HCEC 1CT (cell line): ENCODE measurements at places on chromosomes 3 and 15.

GRCh38 chr3:115698851-115699591 is 75.7 kb downstream of the GAP43 start:
- no peak for DNase-seq

- no peak for DNase-seq
Observed at GRCh38 chr3:130779486-130779885, 32.9 kb upstream of the PIK3R4 start.

- DNase-seq = no peak
Observed at GRCh38 chr3:105398437-105398836, 31.7 kb downstream of the ALCAM start.

GRCh38 chr3:116863822-116864589 is 154.4 kb downstream of the TUSC7 start:
- no peak for DNase-seq

DNA sequence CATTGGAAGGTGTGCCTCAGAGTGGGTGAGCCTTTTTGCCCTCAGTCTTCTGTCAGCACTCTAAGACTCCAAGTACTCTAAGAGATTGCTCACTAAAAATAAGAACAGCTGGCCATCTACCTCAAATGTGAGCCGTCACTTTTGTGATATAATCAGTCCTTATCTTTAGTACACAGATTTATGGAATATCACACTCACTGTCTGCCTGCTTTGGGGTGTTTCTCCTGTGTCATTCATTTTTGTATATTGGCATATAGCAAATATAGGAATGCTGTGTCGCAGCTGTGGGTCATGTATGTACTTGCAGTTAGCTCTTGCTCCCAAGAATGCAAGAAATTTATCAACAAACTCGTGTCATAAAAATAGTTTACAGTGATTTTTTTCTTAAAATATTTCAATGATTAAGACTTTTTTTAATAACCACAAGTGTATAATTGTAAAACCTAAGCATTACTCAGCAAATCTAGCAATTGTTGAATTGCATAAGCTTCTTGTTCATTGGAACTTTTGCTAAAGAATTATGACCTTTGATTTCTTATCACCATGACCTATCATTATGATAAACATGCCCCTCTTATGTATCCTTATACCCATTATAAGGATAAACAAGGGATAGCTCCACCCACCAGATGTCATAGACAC is 18.8 kb downstream of the SETD5 start:
- peak; percentile 42 for DNase-seq

GRCh38 chr3:175233957-175234940 is 375.1 kb downstream of the NAALADL2 start:
- DNase-seq = no peak

DNA sequence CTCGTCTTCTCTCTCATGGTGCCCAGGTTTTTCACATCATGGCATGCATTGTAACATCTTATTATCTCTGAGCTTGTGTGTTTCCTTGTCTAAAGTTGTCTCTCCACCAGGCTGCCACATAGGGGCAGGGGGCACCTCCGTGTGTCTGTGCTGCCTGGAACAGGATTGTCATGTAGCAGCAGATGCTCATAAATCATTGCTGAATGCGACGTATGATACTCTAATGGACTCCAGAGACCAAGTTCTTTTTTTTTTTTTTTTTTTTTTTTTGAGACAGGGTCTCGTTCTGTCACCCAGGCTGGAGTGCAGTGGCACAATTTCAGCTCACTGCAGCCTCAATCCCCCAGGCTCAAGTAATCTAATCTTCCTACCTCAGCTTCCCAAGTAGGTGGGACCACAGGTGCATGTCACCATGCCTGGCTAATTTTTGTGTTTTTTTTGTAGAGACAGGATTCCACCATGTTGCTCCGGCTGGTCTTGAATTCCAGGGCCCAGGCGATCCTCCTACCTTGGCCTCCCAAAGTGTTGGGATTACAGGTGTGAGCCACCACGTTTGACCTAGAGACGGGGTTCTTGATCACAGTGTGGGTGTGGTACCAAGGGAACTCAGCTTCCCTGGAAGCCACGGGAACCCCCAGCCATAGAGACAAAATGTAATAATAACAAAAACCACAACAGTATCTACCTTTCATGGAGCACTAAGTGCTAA is 4.7 kb upstream of the DNASE1L3 start:
- DNase-seq = no peak

- DNase-seq = peak; percentile 94
Observed at GRCh38 chr3:64344721-64345207, 119.5 kb upstream of the PRICKLE2 start.

GRCh38 chr15:41647262-41647661 is 12.9 kb upstream of the MGA start:
- no peak for DNase-seq

DNA sequence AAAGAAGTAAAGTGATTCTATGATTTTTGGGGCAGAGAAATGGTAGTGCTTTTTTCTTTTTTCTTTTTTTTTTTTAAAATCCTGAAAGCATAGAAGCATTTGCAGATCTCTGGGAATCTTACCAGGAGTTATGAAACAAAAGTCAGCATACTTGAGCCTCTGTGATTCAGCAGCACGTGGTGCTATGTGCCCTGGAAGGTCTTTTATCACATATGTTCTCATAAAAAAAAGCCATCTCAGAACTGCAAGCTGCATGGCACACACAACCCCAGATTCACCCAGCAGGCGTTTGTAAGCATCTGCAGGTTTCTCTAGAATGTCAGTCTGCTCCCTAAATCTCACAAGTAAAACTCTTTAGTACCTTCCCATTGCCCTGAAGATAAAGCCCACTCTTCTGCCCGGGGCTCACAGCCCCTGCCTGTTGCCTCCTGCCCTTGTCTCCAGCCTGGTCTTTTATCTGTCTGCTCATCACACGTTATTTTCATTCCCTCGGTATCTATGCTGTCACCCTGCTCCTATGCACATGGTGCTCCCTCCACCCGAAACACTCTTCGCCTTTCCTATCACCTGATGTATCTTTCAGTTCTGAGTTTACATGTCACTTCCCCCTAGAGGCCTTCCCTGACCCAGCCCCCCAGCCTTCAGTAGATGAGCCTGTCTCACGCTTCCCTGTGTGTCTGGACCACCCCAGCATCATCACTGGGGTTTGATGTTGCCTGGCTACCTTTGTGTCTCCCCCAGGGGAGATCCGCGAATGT is 72.4 kb downstream of the CHDH start:
- peak; percentile 78 for DNase-seq

- DNase-seq = peak; percentile 91
Observed at GRCh38 chr3:126540342-126540849, 16.4 kb downstream of the CHST13 start.

- DNase-seq = no peak
Observed at GRCh38 chr3:58585994-58586393, 8.8 kb upstream of the FAM107A start.

- no peak for DNase-seq
Observed at GRCh38 chr3:13378155-13378554, 42.0 kb downstream of the NUP210 start.

GRCh38 chr3:181709537-181710279 is 2.0 kb upstream of the SOX2 start:
- DNase-seq = peak; percentile 34
